Amniotic epithelial cell (primary cell): ENCODE measurements at places on chromosomes 6 and 20.

- DNase-seq = no peak
These were observed 140.7 kb downstream of the ESR1 start for GRCh38 chr6:151948002-151948743.

- DNase-seq = no peak
These were observed 132.9 kb downstream of the ZDHHC14 start for GRCh38 chr6:157513619-157514485.

GRCh38 chr20:51800060-51800871, 2.1 kb downstream of the SALL4 start:
- DNase-seq = no peak

GRCh38 chr20:54205450-54205849, 2.4 kb upstream of the PFDN4 start:
- no peak for DNase-seq

GRCh38 chr6:16124198-16125180, 4.4 kb upstream of the MYLIP start:
- DNase-seq = no peak

- peak; percentile 32 for DNase-seq
These were observed 30.2 kb downstream of the CSNK2A1 start for GRCh38 chr20:513429-513828.

GRCh38 chr6:43810965-43811732, 41.1 kb downstream of the VEGFA start:
- DNase-seq = no peak

- DNase-seq = no peak
These were observed 40.1 kb downstream of the CDH22 start for GRCh38 chr20:46268131-46268614.

DNA sequence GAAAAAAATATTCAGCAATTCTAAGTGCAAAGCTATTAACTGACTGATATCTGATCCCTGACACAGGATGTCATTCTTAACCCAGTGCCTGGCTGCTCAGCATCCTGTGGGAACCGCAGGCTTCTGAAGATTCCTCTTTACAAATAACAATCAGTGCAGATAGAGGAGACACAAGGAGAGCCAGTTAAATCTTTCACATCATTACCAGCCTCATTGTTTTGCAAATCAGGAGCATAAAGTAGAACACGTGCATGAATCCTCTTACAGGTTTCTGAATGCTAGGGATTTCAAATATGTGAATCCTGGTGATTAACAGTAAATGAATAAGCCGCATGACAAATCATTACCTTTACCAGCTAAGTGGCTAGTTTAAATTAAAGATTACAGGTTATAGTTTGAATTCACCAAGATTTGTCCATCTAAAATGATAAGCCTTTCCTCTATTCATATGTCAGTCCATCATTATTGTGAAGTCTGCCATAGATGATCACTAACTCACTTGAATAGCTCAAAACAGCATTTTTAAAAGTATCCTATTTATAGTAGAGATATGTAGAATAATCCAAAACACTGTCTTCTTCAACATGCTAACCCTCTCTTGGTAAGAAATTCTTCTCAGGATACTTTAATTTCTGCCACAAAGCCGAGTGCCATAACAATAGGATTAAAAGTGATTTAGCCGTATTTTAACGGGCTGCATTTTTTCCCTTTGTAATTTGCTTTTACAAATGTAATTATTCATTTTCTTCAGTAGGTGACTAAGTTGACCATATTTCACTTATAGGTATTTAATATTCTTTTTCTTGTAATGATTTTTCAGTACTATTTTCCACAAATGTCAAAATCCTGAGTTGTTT, 367.3 kb upstream of the EPHA7 start:
- peak; percentile 55 for DNase-seq

DNA sequence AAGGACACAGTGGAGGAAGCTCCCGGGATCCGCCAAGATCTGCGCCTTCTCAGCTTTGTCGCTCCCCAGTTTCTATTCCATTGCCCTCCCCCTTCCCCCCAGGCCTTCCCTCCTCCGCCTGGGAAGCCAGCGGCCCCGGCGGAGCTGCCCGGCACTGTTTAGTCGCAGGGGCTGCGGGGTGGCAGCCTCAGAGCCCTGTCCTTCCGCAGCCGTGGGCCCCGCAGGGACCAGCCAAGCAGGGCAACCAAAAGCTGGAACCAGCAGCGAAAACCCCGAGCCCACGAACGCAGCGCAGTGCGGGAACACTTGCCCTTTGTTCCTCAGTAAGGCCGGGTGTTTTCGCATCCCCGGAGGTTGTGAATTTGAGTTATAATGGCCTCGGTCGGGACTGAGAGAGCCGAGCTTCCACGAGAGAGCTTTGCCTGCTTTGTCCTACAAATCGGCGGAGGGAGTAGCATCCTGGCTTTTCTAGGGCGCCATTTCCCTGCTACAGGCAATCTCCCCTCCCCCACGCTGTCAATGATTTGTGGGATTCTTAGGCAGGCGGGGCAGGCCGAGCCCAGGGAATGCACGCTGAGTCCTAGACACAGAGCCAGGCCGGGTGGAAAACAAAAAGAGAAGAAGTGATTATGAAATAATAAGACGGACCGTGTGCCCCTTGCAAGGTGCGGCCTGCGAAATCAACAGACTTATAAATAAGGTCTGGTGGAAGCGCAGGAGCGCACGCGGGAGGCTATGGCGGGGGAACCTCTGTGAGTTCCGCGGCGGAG, 4.0 kb upstream of the TUBB2B start:
- DNase-seq = peak; percentile 86

DNA sequence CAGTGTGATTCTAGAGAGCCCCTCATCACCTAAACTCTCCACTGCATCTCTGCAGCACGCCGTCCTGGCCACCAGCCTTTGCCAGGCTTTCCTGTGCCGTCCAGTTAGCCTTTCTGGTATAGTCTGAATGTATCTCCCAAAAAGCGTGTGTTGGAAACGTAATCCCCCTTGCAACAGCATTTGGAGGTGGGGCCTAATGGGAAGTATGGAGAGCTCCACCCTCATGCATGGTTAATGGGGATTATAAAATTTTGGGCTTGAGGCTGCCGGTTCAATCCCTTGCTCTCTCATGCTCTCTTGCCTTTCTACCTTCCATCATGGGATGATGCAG, 53.4 kb downstream of the NEDD9 start:
- no peak for DNase-seq
